Stimulated activated CD4-positive, alpha-beta T cell treated with anti-CD3 and anti-CD28 coated beads, Interleukin-1b, Interleukin-23, amount 100 ng/mL, for 24 hours (primary cell): ENCODE measurements at places on chromosomes 5 and 9.
A peak's percentile ranks its signal among the peaks of the same experiment; 100 is the strongest.

- no peak for DNase-seq
Observed at GRCh38 chr5:174294891-174295620, 249.6 kb downstream of the NSG2 start.

DNA sequence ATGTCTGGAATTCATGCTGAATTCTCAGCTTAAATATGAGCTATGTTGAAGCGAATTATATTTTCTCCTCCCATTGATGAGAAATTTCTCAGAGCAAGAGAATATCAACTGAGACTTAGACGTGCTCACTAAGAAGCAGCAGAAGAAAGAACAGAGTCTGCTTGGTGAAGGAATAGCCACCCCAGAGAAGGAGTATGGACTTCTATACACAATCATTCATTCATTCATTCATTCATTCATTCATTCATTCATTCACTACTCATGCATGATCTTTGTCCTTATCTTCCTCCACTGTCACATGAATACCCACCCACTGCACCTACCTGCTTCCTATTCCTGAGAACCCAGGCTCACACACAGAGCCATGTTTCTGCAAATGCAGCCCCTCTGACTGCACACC, 206.6 kb downstream of the DEPDC1B start:
- no peak for DNase-seq

- no peak for DNase-seq
Observed at GRCh38 chr5:113153512-113154097, 177.0 kb downstream of the DCP2 start.

GRCh38 chr5:62942384-62942783, 363.8 kb downstream of the LRRC70 start:
- no peak for DNase-seq

DNA sequence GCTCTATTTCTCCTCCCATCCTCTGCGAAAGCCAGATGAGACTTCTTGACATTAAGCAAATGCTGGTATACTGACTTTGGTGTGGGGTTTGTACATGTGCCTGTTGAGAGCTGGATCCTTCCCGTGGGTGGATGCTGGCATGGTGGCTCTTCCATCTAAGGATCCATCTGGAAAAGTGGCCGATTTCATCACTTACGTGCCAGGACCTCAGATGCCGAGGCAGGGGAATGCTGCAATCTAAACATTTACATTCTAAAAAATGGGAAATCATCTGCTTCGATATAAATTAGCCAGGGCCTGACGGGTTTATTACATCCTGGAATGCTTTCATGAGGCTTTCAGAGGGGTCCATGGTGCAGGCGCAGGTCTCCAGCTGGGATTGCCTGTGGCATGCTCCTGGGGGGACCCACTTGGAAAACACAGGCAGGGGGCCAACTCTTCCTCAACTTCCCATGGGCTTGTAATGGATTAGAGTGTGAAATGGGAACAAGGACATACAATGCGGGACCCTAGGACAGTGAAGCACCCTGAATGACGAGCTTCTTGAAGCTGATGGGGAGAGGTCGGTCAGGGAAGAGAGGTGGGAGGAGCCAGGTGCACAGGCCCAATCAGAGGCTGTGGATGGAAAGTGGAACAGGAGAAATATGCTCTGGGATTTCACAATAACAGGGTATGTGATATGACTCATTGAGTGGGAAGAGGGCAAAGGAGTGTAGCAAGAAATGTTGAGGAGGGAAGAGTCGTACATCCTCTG, 105.5 kb upstream of the PITX1 start:
- DNase-seq, result no peak

GRCh38 chr5:139131465-139131864, 66.7 kb downstream of the SIL1 start:
- DNase-seq, result no peak

GRCh38 chr5:150152636-150153462, 2.8 kb downstream of the PDGFRB start:
- DNase-seq, result no peak

DNA sequence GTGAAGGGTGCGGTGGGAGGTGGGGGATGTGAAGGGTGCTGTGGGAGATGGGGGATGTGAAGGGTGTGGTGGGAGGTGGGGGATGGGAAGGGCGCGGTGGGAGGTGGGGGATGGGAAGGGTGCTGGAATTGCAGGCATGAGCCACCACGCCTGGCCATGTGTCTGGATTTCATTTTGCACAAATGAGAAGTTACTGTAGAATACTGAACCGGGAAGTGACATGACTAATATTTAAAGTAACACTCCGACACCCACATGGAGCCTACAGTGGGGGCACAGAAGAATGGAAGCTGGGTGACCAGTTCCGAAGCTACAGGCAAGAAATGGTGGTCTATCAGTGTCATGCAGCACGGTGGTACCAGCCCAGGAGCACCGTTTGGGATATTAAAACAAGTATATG, 69.9 kb upstream of the SPTLC1 start:
- no peak for DNase-seq

- no peak for DNase-seq
Observed at GRCh38 chr9:127123064-127123890, 842 bp upstream of the ANGPTL2 start.

GRCh38 chr5:115194676-115195075, 25.0 kb upstream of the TRIM36 start:
- no peak for DNase-seq

GRCh38 chr9:35112257-35113020, 3.2 kb downstream of the ATOSB start:
- DNase-seq, result no peak

DNA sequence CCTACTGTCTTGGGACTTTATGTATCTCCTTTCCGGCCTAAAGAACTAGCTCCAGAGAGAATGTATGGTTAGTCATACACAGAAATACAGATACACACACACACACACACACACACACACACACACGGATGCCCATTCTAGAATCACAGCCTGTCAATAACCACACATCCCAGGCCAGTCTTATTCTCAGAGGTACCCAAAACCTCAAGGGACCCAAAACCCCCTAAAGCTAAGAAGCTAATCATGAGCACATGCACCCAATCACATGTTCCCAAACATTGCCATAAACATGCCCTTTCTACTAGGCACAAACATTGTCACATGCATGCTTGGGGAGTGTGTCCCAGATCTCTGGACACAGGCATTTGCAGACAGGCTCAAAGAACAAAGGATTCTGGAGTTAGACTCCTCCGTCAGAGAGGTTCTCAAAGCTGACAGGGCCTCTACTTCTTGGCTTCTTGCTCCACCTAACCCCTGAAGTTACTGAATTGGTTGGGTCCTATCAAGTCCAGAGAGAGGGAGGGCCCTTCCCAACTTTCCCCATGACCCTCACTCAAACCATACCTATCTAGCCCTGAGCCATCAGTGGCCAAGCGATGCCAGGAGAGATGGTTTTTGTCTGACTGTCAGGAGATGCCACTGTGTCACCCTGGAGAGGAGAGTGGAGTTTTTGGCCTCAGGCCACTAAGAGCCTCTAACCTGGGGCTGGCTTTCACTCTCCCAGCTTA, 78.7 kb downstream of the NRG2 start:
- DNase-seq, result no peak

DNA sequence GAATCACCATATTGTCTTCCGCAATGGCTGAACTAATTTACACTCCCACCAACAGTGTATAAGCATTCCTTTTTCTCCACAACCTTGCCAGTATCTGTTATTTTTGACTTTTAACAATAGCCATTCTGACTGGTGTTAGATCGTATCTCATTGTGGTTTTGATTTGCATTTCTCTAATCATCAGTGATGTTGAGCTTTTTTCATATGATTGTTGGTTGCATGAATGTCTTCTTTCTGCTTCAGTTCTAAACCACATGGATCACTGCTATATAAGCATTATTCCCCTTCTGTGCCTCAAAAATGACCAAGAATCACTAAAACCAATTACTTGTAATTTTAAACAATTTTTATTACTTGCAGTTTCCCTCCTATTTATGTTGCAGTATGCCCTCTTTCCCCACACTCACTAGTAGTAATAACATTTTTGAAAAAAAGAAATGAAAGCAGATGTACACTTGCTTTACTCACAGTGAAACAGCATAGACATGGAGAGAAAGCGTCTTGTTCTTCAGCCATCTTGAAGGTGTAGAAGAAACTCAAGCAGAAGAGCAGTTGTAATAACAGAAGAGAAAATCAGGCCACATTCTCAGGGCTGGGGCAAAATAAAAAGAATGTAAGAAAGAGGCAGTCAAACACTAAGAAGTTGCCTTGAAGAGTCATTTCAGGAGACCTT, 4.5 kb upstream of the TMEM252 start:
- no peak for DNase-seq

- no peak for DNase-seq
Observed at GRCh38 chr9:73090214-73090613, 61.5 kb upstream of the ANXA1 start.

- no peak for DNase-seq
Observed at GRCh38 chr5:64497386-64497785, 8.4 kb upstream of the RGS7BP start.

DNA sequence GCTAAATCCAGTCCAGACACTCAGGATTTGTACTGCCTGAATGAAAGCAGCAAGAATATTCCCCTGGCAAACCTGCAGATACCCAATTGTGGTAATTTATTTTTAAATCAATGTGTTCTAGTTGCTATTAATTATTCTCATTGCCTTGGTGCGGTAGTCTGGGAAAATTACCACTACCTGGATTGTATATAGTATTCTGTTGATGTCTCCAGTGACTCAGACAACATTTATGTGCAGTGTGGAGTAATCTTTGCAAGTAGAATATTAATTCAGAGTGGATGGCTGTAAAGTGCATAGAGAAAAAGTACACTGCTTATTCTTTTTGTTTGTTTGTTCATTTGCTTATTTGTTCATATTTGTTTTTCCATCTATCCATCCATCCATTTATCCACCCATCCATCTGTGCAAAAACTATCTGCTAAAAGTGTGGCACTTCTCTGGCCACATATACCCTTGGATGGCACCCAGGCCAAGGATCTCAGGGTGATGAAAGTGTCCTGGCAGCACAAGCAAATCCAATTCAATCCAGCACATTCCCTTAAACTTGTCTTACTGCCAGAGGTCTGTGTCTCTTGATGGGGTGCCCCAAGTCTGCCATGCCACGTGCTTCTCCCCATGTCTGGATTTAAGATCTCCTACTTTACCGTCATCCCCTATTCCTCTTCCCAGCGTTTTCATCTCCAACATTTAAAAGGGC, 41.3 kb downstream of the NTRK2 start:
- DNase-seq, result no peak

GRCh38 chr9:87211669-87212068, 264.4 kb upstream of the GAS1 start:
- no peak for DNase-seq

DNA sequence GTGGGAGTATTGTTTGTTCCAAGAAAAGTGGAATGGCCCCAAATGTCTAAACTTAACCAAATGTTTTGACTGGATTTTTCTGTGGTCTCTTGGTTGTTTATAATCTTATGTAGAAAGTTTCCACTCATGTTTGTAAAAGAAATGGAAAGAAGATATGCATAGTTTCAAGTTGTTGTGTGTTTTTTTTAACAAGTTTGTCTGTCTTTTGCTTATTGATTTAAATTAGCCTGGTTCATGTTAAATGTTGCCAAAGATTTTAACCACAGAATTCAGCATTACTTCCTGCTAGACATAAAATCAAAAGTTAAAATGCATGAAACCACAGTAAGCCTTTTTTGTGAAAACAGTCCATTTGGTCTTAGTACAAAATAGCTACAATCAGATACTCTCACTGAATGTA, 14.0 kb downstream of the PPWD1 start:
- DNase-seq, result no peak

DNA sequence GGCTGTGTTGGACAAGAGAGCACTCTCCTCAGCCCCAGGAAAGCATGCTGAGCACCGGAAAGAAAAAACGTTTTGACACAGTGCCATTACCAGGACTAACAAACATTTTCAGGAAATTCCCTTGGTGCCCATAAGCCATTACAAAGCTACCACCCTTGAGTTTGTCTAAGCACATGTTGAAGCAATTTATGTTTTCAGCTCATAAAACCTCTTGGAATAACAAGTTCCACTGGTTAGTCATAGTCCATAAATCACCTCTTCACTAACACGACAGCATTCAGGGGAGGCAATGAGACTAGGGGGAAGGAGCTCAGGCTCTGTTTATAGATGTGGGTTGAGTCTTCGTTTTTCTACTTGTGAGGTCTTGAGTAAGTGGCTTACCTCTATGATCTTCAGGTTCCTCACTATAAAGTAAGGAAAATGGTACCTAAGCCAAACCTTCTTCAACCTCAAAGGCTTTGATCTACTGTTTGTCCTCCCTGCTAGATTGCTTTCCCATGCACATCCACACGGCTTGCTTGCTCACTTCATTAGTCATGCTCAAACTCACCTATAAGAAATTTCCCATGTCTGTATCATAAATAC, 65.4 kb downstream of the DRD1 start:
- no peak for DNase-seq

- DNase-seq, result peak; percentile 72
Observed at GRCh38 chr9:126985870-126986498, 71.4 kb downstream of the RALGPS1 start.

GRCh38 chr9:93128011-93128714, 5.9 kb downstream of the NINJ1 start:
- DNase-seq, result no peak

- DNase-seq, result no peak
Observed at GRCh38 chr9:94687451-94687850, 39.0 kb upstream of the AOPEP start.
